ENCODE measurements at places on chromosomes 13 and 19.

- no peak for DNase-seq
Measured at GRCh38 chr19:40261631-40262030, 23.5 kb downstream of the AKT2 start.

DNA sequence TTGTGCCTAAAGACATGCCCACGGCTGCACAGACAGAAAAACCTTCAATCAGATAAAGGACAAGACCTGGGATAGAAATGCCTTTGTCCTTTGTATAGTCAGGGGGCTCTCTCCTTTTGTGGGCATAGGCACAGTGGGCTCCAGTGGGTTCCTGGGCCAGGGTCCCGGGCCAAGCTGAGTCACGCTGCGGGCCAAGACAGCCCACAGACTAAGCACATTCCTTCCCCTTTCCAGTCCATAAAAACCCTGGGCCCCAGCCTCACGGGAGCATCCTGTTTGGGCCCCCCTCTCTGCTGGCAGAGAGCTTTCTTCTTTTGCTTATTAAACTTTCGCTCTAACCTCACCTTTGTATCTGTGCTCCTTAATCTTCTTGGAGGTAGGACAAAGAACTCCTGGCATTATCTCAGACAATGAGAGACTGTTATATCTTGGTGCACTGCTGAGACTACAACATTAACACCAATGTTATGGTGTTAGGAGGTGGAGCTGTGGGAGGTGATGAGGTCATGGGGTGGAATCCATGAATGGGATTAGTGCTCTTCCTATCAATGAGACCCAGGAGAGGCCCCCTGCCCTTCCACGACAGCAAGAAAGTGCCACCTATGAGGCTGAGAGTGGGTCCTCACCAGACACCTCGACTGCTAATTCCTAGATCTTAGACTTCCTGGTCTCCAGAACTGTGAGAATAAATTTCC, 20.8 kb upstream of the FBXL3 start:
- DNase-seq, result no peak

DNA sequence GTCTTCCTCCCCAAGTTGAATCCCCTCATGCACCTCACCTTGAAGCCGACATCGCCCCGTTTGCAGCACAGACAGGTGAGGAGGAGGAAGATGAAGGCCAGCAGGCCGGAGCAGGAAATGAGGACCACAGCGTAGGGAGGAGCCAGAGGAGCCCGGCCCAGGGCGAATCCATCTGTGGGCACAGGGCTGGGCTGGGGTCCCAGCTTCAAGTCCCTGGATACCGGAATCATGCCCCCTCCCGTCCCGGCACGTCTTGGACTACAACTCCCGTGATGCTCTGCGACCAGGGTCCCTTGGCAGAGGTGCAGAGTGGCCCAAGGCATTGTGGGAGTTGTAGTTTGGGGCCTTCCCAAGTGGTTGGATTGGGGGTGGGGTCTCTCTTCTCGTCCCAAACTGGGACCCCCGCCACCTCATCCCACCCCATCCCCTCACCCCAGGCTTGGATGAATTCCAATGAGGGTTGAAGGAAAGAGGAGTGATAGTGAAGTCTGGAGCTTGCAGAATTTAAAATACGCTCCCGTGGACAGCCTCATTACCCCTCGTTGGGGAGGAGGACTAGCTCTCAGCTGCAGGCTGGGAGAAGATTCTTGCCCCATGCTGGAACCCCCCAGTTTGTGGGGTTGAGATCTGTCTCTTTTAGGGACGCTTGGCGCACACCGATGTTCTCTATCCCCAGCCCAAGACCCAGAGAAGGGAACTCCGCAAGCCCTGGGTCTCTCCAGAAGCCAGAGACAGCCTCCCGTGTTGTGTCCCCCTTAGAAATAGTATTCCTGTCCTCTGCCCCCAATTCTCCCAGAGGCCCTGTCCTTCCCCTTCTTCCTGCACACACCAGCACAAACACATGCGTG, 990 bp downstream of the LMTK3 start:
- DNase-seq, result peak; percentile 59

GRCh38 chr19:8075158-8076074, 22.9 kb downstream of the CCL25 start:
- DNase-seq, result no peak

DNA sequence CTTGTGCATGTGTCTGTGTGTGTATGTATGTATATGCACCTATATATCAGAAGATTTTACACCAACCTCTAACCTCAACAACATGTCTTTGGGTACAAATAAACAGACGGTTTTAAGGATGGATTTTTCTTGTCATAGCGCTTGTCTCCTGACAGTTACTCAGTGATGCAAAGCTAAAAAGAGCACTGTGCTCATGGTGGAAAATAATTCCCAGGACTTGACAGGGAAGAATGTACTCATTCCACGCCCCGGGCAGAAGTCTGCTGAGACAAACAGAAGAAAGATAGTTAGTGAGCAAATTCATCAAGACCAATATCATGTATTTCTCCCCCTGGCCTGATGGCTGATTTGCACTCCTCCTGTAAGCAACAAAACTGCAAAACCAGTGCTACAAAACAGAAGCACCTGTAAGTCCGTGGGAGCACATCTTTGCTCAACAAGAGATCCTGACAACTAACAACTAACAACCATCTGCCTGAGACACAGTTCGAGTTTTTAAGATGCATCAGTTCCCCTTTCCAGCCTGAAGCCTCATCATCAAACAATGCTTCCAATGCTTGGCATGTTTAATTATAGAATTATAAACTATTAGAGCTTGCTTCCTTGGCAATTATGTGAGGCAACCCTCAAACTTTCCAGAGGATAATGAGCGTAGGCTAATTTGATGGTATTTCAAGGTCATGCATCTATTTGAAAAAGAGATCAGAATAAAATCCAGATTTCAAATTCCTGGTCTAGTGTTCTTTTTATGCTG, 812.7 kb upstream of the MIR17HG start:
- DNase-seq, result no peak

DNA sequence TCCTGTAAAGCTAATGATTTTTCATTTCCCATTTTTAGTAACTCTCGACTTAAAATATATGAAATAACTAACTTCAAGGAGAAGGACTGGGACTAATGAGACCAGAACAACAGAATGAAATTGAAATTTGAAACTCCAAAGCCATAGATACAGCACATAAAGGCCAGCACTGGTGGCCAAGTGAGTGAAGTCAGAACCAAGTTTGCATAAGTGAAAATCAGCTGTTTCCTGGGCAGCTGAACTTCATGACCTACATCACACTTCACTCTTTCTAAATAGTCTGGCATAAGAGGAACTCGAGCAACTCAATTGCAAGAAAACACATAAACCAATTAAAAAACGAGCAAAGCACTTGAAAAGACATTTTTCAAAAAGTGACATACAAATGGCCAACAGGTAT, 84.5 kb downstream of the DCLK1 start:
- DNase-seq, result no peak

DNA sequence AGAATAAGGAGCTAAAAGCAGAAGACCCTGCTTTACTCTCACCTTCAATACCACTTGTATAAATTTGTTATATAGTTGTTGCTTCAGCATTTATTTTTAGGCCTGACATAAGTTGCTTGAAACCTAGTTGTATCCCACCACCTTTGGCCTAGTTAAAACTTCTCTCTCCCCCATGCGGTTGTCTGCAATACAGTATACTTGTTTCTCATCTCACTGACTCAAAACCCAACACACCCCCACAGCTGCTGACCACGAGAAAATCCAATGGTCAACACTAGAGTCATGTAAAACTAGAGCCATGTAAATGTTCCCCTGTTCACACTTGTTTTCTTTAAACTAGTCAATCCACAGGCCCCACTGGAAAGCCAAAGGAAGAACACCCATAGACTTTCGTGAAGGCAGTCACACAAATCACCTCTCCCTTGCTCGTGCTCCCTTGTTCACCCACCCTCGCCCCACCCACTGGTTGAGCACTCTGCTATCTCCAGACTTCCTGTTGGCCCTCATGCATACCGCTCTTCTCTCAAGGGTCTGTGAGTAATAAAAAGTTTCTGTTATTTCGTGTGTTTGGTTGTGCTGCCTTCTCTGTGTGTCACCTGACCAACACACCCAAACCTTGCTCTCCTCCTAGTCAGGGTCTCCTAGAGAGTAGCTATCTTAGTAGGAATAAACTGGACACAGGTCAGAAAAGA, 12.9 kb upstream of the CCDC169 start:
- DNase-seq, result no peak

- no peak for DNase-seq
Measured at GRCh38 chr19:30066781-30067759, 125.0 kb downstream of the URI1 start.

- DNase-seq, result no peak
Measured at GRCh38 chr19:47756953-47757608, 11.7 kb downstream of the NOP53 start.

DNA sequence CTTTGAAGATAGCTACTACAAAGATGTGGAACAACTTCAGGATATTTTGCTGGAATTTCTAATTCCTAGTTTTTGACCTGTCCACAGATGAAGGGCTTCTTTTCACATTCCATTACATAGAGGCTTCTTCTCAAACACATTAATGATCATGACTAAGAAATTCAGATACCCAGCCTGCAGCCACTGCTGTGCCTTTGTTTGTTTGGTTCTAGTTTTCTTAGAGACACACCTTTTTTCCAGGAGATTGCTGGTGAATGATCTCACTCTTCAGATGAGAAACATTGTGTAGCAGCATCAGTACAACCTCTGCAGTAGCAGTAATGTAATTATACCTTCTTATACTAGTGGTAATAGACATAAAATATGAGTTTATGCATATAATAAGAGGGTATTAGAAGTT, 5.0 kb downstream of the TDRD3 start:
- DNase-seq, result no peak

- DNase-seq, result no peak
Measured at GRCh38 chr13:47680748-47681147, 320.3 kb downstream of the SUCLA2 start.

GRCh38 chr13:52599037-52599847, 43.0 kb upstream of the HNRNPA1L2 start:
- DNase-seq, result peak; percentile 30

- DNase-seq, result no peak
Measured at GRCh38 chr19:1327125-1327524, 41.5 kb downstream of the EFNA2 start.

DNA sequence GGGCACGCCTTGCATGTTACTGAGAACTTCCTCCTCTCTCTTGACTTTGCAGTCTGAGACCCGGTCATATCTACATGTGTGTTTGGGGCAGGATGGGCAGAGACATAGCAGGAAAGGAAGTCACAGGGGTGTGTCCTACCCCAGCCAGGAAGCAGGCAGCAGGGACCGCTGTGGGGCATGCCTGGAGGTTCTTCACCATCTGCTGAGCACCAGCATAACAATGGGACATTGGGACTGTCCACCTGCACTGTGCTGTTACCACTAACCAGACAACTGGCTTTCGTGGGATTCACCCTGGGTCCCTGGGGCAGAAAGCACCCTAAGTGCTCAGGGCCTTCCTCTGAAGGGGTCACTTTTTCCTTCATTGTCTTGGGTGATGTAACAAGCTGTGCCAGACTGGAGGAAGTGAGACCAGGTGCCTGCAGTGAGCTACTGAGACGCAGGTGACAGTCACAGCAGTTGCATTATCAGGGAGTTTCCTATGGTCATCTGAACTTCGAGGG, 2.6 kb upstream of the HAUS5 start:
- DNase-seq, result no peak

- DNase-seq, result peak; percentile 66
Measured at GRCh38 chr19:35868823-35869326, 501 bp downstream of the APLP1 start.

GRCh38 chr13:35629026-35629425, 152.5 kb upstream of the MAB21L1 start:
- no peak for DNase-seq

- DNase-seq, result no peak
Measured at GRCh38 chr13:22050951-22051563, 380.2 kb downstream of the FGF9 start.

- DNase-seq, result no peak
Measured at GRCh38 chr13:73481886-73482445, 423.2 kb downstream of the KLF5 start.

- DNase-seq, result no peak
Measured at GRCh38 chr13:96093296-96094006, 3.5 kb downstream of the HS6ST3 start.

GRCh38 chr13:97366172-97366688, 67.7 kb upstream of the RAP2A start:
- no peak for DNase-seq

DNA sequence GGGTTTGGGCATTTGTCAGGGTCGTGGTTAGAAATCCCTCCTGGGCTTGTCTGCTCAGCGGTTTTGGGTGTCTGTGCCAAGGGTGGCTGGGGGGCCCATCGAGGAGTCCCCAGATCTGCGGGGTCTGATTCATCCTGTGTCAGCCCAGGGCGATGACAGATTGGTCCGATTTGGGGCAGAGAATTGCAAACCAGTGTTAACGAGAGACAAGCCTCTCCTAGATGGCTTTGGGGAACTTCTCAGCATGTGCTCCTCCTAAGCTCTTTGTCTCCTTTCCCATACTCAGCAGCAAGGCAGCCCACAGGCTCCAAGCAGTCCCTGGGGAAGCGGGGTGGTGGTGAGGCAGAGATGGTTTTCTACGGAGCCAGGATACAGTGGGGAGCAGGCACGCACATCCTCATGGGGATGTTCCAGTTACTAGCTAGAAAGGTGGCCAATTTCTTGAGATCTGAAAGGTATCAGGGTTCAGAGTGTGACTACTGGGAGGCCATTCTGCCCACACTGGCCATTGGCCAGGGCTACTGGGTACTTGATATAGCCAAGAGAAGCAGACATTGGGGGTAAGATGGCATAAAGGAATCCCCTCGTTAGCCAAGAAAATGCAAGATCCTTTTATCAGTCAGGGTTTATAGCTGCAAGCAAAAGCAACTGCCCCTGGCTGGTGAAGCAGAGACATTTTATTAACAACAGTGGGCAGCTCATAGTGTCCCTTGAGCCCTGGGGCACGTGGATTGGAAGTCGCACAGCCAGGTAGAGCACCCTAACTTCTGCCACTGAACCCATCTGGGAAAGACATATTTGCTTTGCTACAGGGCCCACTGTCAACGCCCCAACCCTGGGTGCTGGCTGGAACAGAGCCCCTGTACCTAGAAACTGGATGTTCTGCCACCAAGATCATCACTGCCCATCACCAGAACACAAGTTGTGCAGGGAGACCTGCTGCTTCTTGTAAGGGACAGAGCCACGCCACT, 63.6 kb downstream of the RGCC start:
- DNase-seq, result no peak

GRCh38 chr13:87698268-87698667, 27.1 kb downstream of the SLITRK5 start:
- DNase-seq, result no peak

- no peak for DNase-seq
Measured at GRCh38 chr19:469833-470232, 9.0 kb upstream of the SHC2 start.

GRCh38 chr13:29140277-29140676, 320.1 kb downstream of the MTUS2 start:
- DNase-seq, result no peak
